ENCODE measurements at places on chromosomes 5 and 9. TPM values are rescaled to one million over a fixed set of nuclear protein-coding genes. Genes with fewer than 3 reads are reported as not detected.

GRCh38 chr5:2199697-2200096, 317.0 kb upstream of the IRX4 start:
- no peak for DNase-seq

DNA sequence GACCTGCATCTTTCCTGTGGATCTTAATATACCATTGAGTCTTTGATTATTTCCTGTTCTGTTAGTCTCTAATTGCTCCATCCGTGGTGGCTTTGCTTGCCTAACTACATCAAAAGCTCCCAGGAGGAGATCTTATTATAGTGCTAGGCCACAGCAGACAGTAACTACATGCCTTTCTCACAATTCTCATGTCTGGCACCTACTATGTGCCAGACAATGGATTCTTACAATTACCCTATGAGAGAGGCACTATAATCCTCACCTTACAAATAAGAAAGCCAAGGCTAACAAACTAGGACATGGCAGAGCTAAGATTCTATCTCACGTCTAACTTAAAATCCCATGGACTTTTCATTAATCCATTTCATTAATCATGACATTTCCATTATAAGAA, 70.3 kb upstream of the TARS1 start:
- no peak for DNase-seq

GRCh38 chr5:170638051-170638450, 134.2 kb downstream of the KCNIP1 start:
- no peak for DNase-seq

The P4HA2 gene
- 50.5 TPM for total RNA-seq
